CD4-positive, alpha-beta T cell treated with Interleukin-15 for 4 hours (primary cell): ENCODE measurements at places on chromosomes 7 and 10.

DNA sequence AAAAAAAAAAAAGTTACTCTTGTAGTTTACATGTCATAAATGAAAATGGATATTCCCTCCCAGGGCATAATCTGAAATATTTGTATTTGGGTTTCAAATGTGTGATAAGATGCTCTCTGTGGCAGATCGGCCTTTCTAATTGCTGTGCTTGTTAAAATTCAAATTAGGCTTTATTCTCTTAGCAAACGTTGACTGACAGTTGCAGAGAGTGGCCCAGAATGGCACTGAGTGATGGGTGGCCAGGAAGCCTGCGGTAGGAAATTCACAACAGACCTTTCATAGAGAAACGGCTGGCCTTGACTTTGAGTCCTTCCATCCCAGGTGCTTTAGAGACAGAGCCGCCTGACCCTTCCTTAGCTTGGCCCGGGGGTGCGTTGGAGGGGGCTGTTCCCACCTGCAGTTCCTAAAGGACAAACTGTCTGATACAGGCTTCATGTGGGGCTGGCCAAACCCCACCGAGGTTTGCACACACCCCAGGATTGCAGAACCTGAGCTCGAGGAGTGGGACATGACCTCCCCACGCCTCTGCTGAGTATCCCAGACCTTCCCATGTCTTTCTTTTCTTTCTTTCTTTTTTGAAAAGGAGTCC is 152.7 kb downstream of the CUX1 start:
- DNase-seq, result no peak

- no peak for DNase-seq
Measured at GRCh38 chr10:34131152-34131551, 683.9 kb downstream of the PARD3 start.

DNA sequence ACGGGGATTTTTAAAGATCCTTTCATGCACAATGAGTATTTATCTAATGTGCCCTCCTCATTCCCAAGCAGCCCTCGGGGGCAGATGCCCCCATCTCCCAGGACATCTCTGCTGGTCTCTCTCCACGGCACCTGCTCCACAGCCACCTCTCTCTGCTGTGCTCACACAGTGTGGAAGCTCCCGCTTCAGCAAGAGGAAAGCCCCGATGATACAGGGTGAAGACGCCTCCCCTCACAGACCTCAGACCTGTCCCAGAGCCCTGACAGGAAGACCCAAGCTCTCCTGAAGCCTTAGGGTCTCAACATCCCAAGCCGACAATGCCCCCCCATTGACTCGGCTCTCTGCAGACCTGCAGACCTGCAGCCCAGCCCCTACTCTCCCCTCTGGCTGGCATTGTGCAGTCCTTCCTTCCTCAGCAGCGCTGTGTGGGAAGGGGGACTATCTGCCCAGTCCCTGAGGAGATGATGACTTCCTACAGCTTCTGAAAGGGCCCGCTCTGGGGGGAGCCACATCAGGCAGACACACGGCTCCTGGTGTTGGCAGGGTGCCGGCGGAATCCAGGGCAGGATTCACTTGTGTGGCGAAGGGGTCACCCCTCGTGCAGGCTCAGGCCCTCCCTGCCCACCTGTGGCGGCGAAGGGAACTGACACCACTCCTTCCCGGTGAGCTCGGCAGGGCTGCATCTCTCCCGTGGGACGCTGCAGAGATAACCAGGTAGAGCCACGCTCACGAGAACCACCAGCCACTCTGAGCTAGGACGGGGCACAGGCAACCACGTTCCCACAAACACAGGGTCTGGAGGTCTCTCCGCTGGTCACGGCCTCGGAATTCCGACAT is 61.8 kb downstream of the PTPRN2 start:
- no peak for DNase-seq

DNA sequence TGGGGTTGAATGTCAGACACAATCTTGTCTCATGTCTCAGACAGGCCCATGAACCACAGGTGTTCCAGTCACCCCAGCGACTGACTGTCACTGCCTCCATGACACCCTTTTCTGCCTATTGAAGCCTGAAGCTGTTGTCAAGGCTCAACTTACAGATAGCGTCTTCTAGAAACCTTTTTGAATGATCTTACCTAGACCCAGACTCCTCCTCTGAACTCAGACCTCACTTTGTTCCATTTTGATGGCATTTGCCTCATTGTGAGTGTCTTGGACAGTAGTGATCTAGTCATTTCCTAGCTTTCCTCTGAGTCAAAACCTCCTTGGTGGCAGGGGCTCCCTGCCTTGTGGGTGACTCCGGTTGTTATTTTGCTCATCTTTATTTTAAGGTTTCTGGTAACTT is 98.3 kb upstream of the AGK start:
- DNase-seq, result no peak

DNA sequence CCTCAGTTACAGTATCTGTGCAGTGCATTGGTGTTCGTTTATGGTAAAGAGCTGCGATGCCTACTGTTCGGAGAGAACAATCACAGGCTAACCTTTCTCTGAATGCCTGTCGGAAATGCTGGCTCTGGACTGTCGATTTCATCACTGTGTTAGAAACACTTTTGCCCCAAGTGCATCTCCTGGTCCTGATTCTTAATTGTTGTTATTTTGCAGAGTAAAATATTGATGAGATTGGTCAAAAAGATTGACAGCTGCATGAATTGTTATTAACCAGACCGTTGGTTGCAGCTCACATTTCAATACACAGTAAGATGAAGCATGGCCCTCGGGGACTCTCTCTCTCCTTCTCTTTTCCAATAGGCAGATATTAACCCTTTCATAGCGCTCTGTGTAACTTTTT is 557.4 kb upstream of the ADARB2 start:
- DNase-seq, result no peak

- no peak for DNase-seq
Measured at GRCh38 chr10:58898854-58899573, 277.4 kb upstream of the PHYHIPL start.

GRCh38 chr10:128468462-128468861 is 342.2 kb upstream of the MKI67 start:
- DNase-seq, result no peak

DNA sequence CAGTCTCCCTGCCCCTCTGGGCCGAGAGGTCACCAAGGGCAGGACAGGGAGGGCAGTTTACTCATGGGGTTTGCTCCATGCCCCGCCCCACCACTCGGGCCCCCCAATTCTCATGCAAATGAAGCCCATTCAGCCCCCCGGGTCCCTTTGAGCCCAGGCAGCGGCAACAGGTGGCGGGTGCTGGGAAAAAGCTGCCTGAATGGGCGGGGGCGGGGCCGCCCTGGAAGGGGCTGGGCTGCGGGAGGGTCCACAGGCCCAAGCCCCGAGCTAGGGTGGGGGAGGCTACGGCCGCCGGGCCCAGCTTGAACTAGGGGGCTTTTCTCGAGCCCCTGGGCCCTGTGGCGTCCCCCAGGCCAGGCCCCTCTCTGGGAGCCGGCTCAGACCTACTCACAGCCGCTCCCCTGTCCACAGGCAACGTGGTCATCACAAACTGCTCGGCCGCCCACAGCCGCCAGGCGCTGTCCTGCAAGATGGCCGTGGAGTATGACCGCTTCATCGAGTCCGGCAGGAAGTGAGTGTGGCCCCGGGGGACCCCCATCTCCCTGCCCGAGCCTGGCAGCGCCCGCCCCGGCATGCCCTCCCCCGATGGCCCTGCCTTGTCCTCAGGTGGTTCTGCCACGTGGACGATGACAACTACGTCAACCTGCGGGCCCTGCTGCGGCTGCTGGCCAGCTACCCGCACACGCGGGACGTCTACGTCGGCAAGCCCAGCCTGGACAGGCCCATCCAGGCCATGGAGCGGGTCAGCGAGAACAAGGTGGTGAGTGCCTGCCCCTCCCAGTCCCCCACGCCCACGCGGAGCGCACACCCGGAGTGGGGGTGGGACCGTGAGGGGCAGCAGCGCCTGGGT is 5.5 kb downstream of the LFNG start:
- DNase-seq, result no peak

DNA sequence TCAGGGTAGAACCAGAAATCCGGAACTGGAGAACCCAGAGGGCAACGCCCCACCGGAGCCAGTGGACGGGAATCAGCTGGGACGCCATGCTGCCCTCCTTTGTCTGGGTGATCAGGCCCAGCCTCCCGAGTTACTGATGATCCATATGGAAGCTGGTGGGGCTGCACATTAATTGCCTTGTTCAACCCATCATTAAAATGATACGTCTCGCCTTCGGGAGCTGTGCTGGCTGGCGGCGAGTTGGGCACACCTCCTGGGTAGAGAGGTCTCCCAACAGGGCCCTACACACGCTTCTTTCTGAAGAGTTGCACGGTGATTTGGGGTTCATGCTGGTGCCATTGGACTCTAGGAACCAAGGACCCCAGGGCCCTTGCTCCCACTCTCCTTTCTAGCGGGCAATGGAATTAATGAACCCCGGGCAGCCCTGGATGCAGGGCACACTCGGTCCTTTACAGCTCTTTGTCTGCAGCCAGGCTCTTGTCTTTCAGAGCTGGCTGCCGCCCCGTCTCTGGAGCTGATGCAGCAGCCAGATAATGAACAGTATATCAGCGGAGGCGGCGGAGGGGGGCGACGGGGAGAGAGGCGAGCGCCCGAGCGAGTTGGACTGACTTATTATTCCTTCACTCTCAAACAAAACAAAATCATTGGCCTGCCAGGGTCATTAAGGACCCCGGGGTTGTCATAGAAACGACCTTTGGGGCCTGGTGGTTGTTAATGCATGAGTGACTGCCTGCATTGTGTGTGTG is 412.2 kb upstream of the ZMIZ1 start:
- DNase-seq, result no peak

- no peak for DNase-seq
Measured at GRCh38 chr10:112985690-112986543, 35.9 kb downstream of the TCF7L2 start.

DNA sequence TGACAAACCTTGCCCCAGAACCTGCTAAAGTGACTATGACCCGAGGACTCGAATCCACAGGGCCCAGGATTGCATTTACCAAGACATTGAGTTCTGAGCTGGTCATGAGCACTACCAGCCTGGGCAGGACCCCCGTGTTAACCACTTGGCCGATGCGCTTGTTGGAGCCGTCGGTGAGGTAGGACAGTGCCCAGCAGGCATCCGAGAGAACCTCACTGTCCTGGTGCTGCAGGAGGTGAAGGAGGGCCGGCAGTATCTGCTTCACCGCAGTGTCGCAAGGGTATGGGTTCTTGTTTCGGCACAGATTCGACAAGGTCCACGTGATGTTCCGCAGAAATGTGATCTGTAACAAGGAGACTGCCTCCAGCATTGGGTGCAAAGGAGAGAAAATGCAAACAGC is 19.7 kb downstream of the KPNA7 start:
- no peak for DNase-seq

- no peak for DNase-seq
Measured at GRCh38 chr7:127890726-127891125, 140.5 kb downstream of the LRRC4 start.

- no peak for DNase-seq
Measured at GRCh38 chr10:1214882-1215540, 158.8 kb downstream of the WDR37 start.

DNA sequence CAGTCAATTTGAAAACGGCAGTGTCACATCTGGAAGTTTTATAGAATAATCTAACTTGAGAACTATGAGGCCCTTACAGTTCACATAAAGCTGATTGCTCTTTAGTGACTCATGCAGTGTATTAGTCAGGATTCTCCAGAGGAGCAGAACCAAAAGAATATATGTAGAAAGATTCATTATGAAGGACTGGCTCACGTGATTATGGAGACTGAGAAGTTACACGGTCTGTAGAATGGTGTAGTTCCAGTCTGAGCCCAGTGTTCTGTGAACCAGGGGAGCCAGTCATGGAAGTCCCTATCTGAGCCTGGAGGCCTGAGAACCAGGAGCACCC is 21.5 kb downstream of the RBM33 start:
- DNase-seq, result no peak

- no peak for DNase-seq
Measured at GRCh38 chr7:86747698-86748097, 104.0 kb downstream of the GRM3 start.

- DNase-seq, result no peak
Measured at GRCh38 chr7:54738737-54739136, 20.3 kb downstream of the SEC61G start.

DNA sequence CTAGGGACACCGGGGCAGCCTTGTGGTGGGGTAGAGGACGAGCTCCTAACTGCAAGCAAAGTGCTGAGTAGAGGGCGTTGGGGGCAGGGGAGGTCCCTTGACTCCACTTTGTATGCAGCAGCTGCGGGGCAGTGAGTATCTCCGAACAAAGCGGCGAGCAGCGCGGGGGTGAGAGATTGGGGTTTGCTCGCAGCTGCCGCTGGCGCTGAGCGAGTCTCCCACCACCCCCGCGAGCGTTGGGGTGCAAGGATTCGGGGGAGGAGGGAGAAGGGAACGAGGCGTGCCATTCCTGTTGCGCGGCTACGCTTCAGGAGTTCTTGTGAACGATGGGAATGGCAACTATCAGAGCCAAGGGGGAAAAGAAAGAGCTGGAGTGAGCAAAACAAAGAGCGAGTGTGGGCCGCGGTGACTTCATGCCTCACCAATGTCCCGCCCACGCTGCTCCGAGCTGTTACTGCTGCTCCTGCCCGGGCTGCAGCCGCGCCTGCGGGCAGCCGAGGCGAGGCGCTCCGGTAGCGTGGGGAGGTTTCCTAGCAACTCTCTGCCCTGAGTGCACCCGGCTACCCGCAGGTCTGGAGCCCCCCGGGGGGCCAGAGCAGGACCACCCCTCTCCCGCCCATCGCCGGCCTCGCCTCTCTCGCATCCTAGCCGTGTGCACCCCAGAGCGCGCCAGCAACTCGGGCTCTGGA is at the start of gene ITGB8:
Gene ITGB8 (plus strand): TSS at position 662 of the 689 bp plus-strand sequence. CDS start 907 bp downstream, outside the sequence.
- no peak for DNase-seq

DNA sequence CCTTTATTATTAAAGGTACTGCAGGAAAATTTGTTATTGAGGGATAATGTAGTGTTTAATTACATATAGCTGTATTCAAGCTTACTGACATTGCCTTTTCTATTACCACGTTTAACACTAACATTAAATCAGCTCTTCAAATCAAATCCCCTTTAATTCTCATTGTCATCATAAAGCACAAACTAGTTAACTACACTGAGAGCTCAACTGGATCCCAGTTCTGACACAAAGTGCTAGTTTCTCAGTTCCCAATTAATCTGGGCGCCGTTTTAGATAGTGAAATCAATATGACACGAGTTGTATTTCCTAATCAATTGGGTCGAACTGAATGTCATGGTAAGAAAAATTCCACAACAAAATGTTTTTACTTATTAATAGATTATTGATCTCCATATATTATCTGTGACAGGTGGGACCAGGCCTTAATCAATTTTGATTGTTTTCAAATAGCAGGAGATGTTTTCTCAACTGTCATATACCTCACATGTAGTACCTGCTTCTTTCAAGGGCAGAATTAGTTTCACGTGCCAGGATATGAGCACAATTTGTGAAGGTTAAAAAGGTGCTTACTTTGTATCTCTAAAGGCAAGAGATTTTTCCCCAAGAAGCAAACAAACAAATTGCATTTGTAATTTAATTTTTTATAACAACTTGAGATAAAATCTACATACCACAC is 71.0 kb downstream of the AASS start:
- no peak for DNase-seq

DNA sequence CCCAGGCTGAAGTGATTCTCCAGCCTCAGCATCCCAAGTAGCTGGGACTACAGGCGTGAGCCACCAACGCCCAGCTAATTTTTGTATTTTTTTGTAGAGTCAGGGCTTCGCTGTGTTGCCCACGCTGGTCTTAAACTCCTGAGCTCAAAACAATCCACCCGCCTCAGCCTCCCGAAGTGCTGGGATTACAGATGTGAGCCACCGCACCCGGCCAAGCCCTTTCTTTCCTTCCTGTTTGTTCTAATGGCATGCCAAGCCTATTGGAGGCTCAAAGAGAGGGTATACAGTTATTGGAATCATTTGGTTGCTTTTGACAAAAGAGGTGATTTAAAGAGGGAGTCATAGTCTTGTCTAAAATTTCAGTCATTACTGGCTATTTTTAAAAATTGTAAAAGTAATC is 46.0 kb upstream of the TRIM8 start:
- no peak for DNase-seq

- no peak for DNase-seq
Measured at GRCh38 chr10:61901829-61902444, 438 bp downstream of the ARID5B start.
